ENCODE measurements at places on chromosomes 6 and 20. TPM values are rescaled to one million over a fixed set of nuclear protein-coding genes. Genes with fewer than 3 reads are reported as not detected.

BPIFB2 gene
- not detected for total RNA-seq

HTR1E gene
- not detected for total RNA-seq

PACRG gene
- not detected for total RNA-seq

CPXM1 gene
- total RNA-seq, result not detected

SYCP2 gene
- total RNA-seq, result 0.41 TPM

DNMT3B gene
- total RNA-seq, result 5.2 TPM

BTNL2 gene
- not detected for total RNA-seq

MDN1 gene
- 13.0 TPM for total RNA-seq

TREML1 gene
- not detected for total RNA-seq

BACH2 gene
- 0.64 TPM for total RNA-seq

NRM gene
- 26.1 TPM for total RNA-seq

DCBLD1 gene
- total RNA-seq, result 24.0 TPM

TFAP2A gene
- total RNA-seq, result 11.9 TPM

ESR1 gene
- 0.02 TPM for total RNA-seq

PEX6 gene
- 8.7 TPM for total RNA-seq

LBP gene
- 1.2 TPM for total RNA-seq

EYA2 gene
- 2.2 TPM for total RNA-seq
